HAP-1 (cell line): ENCODE measurements at places on chromosomes 2 and 18.
A peak's percentile ranks its signal among the peaks of the same experiment; 100 is the strongest.

DNA sequence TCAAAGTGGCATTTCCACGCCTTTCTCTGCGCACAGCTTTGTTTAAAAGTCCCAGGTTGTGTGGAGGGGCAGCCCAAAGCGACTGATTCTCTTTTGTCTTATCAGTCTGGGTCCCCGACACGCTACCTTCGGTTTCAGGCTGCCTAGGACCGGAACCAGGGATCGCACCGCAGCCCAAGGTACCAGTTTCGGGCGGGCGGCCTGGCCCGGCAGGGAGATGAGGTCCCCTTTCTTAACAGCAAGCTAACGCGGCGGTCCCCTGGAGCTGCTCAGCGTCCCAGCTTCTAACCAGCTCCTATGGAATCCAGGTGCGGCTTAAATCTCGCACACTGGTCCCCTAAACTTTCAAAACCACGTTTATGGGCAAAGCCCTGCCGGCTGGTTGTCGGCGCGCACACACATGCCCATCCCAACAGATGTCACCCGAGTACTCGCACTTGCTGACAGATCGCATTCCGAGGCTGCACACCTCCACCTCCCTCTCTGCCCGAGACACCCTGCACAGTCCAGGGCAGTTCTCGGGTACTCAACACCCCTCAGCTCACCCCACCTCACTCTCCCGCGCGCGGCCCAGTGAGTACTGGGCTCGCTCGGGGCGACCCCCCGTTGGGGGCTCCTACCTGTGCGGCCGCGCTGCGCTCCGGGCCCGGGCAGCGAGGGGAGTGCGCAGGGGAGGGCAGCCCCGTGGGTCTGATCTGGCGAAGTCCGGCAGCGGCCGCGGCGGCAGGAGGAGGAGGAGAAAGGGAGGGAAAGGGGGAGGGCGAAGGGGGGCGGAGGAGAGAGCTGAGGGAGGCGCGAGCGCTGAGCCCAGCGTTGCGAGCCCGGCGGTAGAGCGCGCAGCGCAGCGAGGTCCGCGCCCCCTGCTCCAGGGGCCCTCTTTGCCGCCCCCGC, at the start of gene EFEMP1:
Gene EFEMP1, minus strand, starts transcription at position 692 of the 891 bp plus-strand sequence. CDS start 1,342 bp downstream, outside the sequence.
- no peak for DNase-seq

DNA sequence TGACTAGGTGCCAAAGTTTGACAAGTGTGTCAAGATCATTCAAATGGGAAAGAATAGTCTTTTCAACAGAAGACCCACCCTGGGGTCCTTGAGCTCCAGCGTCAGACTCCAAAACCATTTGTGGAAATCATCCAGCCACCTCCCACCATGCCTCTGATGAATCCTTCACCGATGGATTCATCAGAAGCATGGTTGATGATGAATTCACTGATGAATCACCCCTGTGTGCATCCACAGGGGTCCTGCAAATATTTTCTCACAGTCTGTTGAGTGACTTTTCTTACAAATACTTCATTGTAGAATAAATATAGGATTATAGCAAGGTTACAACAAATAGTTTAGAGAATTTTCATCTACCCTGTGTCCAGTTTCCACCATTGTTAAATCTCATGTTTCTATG, 4.3 kb downstream of the UGT1A9 start:
- DNase-seq: no peak

DNA sequence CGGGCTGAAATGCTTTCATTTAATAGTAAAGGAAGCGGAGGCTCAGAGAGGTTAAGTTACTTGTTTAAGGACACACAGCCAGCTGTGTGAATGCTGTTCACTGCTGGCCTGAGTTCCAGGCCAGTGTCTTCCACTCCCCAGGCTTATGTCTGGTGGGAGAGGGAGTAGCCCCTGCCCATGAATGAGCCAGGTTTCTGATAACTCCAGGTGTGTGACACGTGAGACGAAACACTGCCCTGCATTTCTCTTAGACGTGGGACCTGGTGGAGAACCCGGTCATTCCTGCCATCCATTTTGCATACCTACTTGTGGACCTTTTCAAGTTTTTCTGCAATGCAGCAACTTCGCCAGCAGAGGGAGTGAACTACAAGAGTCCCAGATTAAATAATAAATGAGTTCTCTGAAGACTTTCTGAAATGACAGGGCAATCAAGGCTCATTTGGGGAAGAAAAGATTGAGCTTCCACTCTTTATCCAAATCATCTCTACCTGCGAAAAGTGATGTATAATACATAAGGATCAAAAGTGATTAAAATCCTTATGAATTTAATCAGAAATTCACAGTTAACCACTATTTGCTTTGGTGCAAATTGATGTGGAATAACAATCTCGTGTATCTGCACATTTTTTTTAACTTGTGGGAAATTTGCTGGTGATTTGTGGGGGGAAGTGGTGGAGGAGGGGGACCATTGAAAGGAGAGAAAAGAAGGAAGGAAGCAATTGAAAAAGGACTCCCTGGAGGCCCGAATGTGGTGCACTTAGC, 79.4 kb upstream of the ASB18 start:
- DNase-seq: peak; percentile 61

GRCh38 chr2:237557633-237558015, 8.8 kb upstream of the PRLH start:
- no peak for DNase-seq

DNA sequence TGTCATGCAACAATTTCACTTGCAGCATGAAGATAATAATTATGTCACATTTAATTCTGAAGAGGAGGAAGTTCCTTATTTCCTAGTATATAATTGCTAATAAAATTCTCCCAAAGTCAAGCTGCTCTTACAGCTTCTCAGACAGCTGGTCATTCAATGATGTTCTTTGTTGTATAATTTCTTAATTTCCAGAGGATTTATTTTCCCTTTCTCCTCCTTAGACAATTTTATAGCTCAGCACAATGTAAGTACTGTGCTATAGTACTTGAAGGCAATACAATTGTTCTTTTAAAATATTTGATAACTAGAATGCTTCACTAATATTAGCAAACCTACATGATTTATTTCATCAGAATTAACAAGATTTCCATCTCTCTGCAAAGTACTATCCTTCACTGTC, 73.4 kb downstream of the ROCK1 start:
- no peak for DNase-seq

- DNase-seq: no peak
Observed at GRCh38 chr2:118848381-118849225, 1.2 kb upstream of the EN1 start.

DNA sequence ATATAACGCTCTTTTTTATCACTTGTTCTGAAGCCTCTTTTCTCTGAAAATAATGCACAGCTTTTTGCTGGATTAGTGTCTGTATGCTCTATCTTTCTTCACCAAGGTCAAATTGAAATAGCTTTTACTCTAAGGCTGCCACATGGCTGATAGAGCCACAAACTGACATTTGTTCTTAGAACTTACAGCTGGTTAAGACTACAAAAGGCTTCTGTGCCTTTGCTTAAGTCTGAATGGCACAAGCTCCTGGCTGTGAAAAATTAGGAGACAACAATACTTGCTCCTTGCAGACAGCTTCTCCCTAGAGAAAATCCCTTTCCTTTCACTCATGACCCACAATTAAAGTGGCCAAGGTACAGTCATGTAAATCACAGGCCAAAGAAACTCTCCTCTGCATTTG, 515.3 kb downstream of the DSC3 start:
- DNase-seq: peak; percentile 96
